Fibroblast of gingiva (primary cell): ENCODE measurements at places on chromosomes 12 and 14.
A peak's percentile ranks its signal among the peaks of the same experiment; 100 is the strongest.

- no peak for DNase-seq
Measured at GRCh38 chr12:90794212-90794611, 160.8 kb downstream of the CCER1 start.

DNA sequence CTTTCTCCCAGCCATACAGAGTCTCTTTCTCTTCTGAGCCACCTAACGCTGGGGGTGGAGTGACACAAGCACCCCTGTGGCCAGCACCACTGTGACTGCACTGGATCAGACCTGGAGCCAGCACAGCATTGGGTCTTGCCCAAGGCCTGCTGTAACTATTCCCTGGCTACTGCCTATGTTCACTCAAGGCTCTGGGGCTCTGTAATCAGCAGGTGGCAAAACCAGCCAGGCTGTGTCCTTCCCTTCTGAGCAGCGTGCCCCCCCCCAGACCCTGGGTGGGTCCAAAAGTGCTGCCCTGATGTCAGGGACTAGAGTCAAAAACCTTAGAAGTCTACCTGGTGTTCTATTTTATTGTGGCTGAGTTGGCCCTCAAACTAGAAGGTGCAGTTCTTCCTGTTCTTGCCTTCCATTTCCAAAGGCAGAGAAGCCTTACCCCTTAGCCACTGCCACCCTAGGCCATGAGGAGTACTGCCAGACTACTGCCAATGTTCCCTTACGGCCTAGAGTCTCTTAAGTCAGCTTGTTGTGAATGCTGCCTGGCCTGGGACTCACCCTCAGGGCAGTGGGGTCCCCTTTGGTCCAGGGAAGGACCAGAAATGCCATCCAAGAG lies 49.9 kb downstream of the PELI2 start:
- no peak for DNase-seq

DNA sequence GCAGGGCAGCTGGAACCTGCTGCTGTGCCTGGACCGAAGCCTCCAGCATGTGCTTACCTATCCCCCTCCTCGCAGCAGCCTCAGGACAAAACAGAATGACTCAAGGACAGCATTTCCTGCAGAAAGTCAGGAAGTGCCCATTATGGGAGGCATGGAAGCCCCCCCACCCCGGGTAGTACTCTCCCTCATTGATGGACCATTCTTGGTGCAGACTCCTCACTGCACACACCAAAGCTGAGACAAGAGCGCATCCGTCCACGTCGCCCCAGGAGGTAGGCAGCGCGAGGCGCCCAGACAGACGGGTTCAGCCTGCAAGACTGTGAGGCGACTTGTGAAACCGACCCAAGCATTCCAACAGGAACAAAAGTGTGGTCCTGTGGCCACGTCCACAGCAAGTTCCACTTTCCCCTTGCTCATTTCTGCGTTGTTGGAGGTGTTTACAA lies 243.9 kb upstream of the ATXN7L3B start:
- no peak for DNase-seq

GRCh38 chr12:10130042-10130441 lies at the start of gene CLEC7A:
Gene CLEC7A, minus strand, starts transcription at chr12:10130199. Its CDS starts 117 bp downstream, at chr12:10130082.
- no peak for DNase-seq

- no peak for DNase-seq
Measured at GRCh38 chr14:38280081-38280480, 24.2 kb upstream of the CLEC14A start.

GRCh38 chr14:68506021-68506644 lies 286.7 kb downstream of the ZFP36L1 start:
- DNase-seq, result peak; percentile 24

DNA sequence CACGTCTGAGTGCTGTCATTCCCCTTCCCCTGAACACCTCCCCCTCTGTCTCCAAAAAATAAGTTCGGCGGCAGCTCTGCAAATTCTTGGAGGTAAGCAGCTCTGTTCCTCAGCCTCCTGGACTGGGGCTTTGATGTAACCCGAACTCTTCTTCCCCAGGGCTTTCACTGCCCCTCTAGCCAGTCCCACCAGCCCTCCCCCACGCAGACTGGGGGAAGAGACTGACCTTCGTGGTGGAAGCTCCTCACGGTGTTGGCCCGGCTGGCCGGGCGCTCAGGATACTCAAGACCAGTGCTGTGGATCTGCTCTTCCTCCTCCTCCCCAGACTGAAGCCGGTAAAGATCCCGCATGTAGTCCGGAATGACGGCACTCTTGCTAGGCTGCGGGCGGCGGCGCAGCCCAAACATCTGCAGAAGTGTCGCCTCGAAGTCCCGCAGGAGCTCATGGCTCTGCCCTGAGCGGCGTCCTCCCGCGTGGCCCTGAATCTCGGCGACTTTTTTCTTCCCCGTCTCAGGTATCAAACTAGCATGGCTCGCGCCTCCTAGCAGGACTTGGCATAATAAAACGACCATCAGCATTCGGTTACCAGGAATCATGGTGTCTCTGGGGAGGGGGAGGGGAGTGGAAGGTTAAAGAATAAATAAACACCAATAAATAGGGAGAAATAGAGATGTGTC lies 4.9 kb downstream of the BMP4 start:
- DNase-seq, result no peak

GRCh38 chr12:49730568-49731101 lies 10.7 kb upstream of the TMBIM6 start:
- no peak for DNase-seq

DNA sequence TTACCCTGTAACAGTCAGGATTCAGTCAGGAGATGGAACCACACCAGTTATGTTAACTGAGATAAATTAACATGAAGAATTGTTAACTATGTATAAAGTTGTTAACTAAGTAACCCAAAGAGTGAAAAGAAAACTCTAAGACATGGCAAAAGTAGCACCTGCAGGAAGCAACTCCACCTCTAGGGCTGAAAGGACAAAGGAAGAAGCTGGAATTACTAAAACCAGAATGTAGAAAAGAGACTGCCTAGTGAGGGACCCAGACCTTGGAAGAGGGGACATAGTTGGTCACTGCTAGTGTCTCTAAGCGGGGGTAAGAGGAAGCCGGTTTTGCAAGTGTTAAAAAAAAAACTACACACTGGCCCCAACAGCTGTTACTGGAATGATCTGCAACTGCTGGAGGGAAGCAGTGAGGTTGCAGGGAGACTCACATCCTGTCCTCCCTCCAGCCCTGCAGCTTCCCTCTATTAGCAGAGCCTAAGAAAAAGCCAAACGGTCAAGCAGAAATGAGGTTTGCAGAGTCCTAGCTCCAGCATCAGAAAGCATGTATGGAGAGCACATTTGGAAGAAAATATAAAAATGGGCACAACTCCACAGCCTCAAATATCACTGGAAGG lies 39.8 kb downstream of the GPR135 start:
- peak; percentile 31 for DNase-seq

GRCh38 chr12:58364389-58365086 lies 423.2 kb downstream of the ATP23 start:
- peak; percentile 96 for DNase-seq

DNA sequence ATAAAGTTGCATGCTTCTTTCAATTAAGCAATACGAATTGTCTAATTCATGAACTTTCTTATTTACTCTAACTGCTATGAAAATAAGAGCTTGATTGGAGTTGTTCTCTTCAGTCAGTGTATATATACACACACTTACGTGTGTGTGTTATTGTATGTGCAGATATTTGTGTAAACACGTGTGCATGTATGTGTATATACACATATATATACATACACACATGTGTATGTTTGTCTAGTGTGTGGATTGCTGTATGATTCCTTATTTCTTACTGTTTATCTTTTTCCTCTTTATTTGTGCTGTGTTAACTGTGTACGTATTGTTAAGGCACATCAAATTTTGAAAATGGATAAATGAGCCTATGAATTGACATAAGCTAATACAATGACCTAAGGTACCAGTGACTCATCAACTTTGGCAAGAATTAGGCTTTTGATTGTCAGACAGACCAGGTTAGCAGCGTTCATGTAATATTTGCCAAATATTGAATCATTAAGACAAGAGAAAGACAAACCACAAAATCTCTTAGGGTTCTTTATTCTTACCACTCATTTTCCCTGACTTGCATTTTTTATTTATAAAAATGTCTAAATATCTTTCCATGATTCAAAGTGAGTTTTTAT lies 423.9 kb downstream of the SOX5 start:
- no peak for DNase-seq

GRCh38 chr14:23550131-23550811 lies 1.3 kb downstream of the ZFHX2 start:
- no peak for DNase-seq

GRCh38 chr14:85402569-85403162 lies 127.3 kb upstream of the FLRT2 start:
- DNase-seq, result no peak

- DNase-seq, result no peak
Measured at GRCh38 chr12:10400829-10401228, 8.7 kb downstream of the KLRC4 start.

- peak; percentile 38 for DNase-seq
Measured at GRCh38 chr12:47080725-47081502, 1.2 kb upstream of the AMIGO2 start.

GRCh38 chr12:57127726-57128518 lies at the start of gene LRP1:
Gene LRP1, plus strand, starts transcription at chr12:57128483. Its CDS starts 482 bp downstream, at chr12:57128965.
- DNase-seq, result peak; percentile 97

GRCh38 chr12:100964028-100964427 lies 169.5 kb downstream of the ANO4 start:
- DNase-seq, result peak; percentile 49

DNA sequence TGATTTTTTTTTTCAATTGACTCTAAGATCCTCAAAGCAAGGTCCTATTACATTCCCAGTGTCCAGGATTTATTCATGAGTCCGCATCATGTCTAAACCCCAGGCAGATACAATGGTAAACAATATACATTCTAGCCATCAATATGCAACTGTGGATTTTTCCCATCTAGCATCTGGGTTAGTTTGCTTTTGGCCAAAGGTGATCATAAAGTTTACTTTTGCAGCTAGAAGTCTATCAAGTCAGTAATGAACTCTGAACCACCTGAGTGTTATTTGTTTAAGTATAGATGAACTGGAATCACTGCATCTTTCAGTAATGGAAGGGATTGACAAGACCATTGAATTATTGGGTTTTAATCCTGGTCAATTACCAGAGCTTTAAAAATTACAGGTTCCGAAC lies 80.8 kb downstream of the STON2 start:
- no peak for DNase-seq

- no peak for DNase-seq
Measured at GRCh38 chr14:24847568-24848095, 202.3 kb downstream of the STXBP6 start.

DNA sequence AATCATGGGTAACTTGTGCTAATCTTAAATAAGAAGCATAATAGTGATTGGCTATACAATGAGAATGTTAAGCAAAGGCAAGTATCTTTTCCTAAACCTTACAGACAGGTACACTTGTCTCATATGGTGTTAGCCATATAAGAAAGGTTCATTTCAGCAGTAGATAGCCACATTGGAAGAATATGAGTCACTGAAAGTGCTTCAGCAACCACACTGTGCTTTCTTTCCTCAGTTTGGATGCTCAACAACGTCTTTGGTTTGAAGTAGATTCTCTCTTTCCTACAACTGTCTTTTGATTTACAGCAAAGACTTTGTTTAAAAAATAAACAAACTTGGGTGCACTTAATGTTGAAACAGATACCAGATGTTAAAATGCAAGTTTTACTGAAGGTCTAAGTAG lies 8.9 kb downstream of the DDHD1 start:
- DNase-seq, result no peak

DNA sequence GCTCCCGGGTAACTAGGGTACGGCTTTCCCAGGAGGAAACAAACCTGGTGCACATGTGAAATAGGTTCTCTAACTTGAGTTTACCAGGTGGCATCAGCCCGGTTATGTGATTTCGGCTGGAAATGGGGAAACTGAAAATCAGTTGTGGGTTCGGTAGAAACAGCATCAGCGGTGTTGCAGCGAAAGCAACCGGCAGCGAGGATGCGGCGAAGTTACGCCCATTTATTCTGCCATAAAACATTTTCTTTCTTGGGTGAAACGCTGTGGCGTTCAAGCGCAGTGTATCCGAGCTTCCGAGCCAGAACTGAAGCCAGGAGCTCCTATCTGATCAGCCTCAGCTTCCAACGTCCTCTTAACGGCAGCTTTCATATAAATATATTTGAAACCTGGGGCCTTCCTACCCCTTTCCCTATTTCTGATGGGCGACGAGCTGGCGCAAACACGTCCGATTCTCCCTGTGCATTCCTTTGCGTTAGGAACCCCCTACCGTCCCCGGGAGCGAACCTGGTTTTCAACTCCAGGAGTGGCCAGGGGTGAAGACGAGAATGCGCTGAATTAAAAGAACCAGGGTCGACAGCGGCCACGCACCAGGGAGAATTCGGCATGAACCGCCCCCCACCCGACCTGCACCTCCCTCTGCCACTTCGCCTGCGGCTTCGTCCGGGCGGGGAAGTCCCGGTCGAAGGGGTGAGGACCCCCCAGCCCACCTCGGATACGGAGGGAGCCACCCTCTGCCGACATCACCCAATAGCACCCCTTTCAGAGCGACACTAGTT lies 1.6 kb downstream of the DPF3 start:
- no peak for DNase-seq

DNA sequence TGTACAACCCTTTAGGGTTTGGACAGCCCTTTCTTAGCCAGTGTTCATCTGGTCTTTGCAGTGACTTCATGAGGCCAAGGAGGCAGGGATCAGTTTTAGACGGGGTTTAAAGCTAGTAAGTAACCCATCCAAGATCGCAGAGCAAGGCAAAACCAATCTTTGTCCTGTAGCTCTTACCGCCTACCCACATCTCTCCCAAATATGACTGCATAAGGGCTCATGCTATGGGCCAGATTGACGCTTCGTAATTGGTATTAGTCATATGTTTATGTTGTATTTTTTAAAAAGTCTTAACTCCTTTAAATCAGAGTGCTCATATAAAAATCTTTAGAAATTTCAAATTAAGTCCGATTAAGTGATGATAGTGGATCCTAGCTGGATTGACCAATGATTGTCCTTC lies 3.7 kb upstream of the CLMN start:
- no peak for DNase-seq

DNA sequence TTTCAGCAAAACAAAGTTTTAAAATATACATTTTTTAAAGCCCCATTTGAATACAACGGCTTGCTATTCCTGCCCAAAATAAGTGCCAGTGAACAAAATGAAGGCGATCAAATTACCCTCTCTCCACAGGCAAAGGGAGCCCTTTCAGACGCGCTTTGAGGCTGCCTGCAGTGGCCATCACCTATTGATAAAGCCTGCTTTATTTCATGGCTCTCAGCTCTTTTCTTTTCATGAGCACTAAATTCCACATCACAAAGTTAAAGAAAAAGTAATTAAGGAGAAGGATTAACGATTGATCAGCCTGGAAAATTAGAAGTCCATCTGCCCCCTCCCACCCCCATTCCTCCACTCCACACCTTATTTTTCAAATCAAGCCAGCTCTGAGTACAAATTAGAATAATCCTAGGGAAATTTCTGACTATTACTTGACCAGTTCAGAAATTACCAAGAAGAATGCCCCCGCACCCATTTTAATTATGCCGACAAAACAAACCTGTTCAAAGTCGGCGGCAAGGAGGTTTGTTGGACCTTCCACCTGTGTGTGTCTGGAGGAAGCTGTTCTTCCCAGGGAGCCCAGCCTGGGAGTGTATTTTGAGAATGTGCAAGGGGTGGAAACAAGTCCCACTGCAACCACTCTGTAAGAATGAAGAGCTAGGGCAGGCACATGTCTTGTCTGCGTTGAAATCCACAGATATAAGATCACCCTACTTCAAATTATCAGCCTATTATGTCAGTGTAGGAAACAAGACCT lies 64.2 kb upstream of the RIC8B start:
- no peak for DNase-seq

- DNase-seq, result peak; percentile 49
Measured at GRCh38 chr12:45458238-45458637, 242.3 kb downstream of the ANO6 start.
